ENCODE measurements at places on chromosomes 13 and 19. TPM values are rescaled to one million over a fixed set of nuclear protein-coding genes. Genes with fewer than 3 reads are reported as not detected.

- peak; percentile 35 for DNase-seq
Measured at GRCh38 chr13:107370015-107370785, 802.3 kb upstream of the ARGLU1 start.

Gene ZNF610
- total RNA-seq: 1.4 TPM

Gene SIPA1L3
- total RNA-seq: 3.4 TPM

GRCh38 chr19:19179548-19180441 is 9.7 kb upstream of the MEF2B start:
- no peak for DNase-seq

Gene GAS6
- 70.0 TPM for total RNA-seq

DNA sequence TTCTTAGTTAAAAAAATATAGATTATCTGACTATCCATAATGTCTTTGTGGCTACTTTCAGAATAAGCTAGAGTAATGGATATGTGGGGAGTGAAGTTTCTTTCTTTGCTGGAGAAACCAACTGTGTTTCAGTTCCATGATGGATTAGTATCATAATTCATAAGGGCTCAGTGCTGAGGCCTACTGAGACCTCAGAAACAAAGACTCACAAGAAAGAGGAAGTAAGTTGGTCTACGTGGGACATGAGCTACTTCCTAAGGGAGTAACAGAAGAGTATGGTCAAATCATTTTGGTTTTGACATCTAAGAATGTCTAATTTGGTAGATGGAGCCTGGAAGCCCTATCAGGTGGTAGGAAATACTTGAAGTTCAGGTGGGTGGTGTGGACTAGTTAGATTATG is 99.0 kb upstream of the HTR2A start:
- no peak for DNase-seq

DNA sequence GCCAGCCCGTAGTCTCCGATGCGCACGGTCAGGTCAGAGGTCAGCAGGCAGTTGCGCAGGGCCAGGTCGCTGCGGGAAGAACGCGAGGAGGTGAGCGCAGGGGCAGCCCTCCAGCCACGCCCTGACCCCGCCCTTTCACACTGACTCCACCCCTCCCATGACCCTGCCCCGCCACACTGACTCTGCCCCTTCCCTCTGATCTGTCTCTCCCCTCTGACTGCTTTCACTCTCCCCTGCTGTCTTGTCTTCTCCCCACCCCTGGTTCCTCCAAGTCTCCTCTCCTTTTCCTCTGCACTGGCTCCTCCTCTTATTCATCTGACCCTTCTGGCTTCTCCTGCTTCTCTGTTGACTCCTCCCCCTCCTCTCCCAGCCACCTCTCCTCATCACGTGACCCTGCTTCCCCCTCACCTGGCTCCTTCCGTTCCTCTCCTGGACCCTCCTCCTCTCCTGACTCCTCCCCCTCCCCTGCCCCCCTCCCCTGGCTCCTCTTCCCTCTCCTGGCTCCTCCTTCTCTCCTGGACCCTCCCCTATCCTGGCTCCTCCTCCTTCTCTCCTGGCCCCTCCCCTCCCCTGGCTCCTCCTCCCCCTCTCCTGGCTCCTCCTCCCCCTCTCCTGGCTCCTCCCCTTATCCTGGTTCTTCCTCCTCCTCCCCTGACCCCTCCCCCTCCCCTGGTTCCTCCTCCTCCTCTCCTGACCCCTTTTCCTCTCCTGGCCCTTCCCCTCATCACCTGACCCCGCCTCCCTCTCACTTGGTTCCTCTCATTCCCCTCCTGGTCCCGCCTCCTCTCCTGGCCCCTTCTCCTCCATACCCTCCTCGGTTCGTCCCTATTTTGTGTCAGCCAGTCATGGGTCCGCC is 9.9 kb downstream of the LMTK3 start:
- peak; percentile 89 for DNase-seq

DNA sequence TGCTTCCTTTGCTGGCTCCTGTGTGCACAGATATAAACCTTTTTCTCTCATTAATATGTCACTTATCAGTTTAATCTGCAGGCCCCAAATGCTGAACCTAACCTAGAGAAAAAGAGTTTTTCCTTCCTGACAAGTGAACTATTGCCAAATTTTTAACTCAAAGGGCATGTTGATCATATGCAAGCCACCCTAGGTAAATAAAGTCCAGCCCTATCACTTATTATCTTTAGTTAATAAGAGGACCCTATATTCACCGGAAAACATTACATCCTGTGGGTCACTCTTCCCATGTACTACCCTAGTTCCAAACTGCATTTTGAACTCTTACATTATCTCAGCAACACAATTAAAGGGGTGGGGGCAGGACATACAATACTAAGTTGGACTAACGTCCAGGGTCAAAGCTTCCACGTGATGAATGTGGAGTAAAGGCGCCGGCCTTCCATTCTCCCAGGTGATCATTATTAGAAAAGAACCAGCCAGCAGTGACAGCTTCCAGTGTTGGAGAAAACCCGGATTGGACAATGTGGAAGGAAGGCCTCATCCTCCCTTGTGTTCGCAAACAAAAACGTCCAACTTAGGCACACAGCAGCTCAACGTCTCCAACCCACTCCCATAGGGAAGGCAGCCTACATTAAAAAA is 86.6 kb downstream of the STK24 start:
- no peak for DNase-seq

- peak; percentile 93 for DNase-seq
Measured at GRCh38 chr13:80224468-80224867, 116.5 kb downstream of the SPRY2 start.

- DNase-seq: peak; percentile 66
Measured at GRCh38 chr13:110422913-110423688, 116.0 kb downstream of the COL4A2 start.

DNA sequence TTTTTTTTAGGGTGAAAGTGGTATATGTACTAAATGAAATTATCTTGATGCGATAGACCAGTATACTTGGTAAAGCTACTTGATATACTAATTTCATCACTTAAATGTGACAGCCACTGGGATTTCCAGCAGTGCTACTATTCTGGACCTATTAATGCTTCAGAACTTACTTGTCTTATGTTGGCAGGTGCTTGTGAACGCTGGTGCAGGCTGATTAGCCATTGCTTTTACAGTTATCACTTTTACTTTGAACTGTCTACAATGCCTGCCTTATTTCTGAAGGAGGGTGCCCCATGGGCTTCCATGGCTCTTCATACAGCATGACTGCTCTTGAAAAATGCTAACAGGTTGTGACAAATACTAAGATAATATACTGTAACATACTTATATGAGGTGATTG is 294.7 kb downstream of the GPC6 start:
- no peak for DNase-seq

Gene ELF1
- 57.7 TPM for total RNA-seq

DNA sequence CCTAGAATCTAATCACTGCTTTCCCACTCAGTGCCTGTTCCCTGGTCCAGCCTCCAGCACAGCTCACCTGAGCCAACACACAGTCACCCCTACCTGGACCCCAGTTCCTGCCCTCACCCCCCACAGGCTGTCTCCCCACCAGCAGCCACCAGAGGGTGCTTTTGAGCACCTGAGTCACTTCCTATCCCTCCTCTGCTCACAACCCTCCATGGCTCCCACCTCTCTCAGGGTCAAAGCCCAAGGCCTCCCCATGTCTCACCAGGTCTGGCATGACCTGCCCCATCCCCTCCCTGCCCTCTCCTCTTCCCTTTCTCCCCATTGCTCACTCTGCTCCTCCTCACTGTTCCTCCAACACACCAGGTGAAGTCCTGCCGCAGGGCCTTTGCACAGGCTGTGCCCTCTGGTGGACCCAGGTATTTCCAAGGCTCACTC is 7.1 kb upstream of the DPP9 start:
- DNase-seq: no peak

DNA sequence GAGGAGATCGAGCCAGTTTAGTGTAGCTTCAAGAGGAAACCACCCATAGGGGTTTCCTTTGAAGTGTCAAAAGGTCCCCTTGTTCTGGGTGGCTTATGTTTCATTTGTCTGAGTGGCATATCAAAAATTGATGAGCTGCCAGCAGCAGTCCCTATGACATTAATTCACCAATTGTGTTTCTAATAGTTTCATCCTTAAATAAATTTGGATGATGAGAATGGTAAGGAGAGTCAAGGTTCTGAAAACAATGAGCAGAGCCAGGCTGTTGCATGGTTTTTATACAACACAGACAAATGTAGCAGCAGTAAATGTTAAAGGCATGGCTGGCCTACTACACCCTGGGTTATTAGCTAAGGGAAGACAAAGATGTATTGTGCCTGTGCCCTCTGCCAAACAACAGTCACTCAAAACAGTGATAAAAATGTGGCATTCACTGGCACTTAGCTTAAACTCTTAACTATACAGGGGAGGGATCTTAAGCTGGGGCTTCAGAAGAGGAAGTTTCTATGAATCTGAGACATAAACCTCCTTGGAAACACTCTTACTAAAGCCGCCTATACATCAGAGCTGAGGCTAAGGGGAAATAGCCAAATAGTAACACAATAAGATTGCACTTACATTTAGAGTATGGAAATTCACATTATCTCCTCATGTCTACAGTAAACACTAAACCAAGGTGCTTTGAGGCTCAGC is 200.5 kb downstream of the POU4F1 start:
- no peak for DNase-seq

Gene LYL1
- 1.3 TPM for total RNA-seq

GRCh38 chr13:32905063-32905863 is 111.0 kb upstream of the KL start:
- peak; percentile 66 for DNase-seq

- no peak for DNase-seq
Measured at GRCh38 chr13:54226876-54227275, 1198.3 kb downstream of the OLFM4 start.

DNA sequence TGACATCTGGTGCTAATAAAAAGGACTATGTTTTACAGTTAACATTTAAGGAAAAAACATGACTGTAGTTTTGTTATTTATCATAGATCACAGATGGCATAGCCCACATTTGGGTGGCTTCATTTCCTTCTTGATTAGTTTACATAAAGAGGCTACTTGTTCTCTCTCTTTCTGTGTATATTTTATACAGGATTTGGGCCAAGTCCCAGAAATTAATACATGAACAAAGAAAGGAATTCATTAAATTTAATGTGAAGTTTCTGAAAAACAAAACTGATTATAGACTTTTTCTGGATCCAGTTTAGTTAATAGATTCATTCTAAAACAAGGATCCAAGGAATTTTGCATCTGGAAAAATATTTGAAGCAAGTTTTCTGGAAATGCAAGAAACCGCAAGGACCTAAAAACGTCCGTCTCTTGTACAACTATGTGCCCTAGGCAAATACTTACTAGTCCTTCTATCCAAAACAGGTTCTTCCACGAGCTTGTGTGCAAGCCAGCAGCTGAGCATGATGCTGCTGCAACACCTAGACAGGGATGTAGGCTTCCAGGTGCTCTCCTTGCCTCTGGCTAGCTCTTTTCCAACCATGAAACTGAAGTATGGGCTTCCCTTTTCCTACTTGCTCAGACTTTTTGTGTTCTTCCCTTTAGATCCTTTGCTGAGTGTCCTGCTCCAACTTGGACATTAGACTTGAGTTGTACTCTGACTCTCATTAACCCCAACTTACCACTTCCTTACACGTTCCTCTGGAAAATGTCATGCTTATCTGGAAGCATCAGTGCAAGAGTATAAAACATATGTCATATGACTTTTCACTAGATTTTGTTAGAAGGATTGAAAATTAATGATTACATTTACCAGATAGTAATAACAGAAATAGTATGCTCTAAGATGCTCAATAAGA is 161.5 kb upstream of the STARD13 start:
- peak; percentile 53 for DNase-seq

Gene IZUMO2
- not detected for total RNA-seq

Gene SYNE4
- total RNA-seq: 3.6 TPM

Data from bronchial epithelial cell (primary cell).